ENCODE measurements at places on chromosomes 1 and 21.

GRCh38 chr1:94823116-94823515 lies 3.0 kb downstream of the SLC44A3 start:
- DNase-seq, result no peak

DNA sequence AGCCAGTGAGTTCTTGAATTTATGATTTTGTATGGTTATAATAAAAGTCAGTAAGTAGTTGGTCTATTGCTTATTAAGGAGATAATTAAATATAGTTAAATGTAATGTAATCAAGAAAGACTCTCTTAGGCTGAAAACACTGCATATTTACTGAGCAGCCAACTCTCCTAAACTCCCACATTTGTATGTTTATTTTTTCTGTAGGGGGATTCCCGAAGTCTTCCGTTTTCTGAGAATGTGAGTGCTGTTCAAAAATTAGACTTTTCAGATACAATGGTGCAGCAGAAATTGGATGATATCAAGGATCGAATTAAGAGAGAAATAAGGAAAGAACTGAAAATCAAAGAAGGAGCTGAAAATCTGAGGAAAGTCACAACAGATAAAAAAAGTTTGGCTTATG lies 56.7 kb downstream of the PKN2 start:
- no peak for DNase-seq

DNA sequence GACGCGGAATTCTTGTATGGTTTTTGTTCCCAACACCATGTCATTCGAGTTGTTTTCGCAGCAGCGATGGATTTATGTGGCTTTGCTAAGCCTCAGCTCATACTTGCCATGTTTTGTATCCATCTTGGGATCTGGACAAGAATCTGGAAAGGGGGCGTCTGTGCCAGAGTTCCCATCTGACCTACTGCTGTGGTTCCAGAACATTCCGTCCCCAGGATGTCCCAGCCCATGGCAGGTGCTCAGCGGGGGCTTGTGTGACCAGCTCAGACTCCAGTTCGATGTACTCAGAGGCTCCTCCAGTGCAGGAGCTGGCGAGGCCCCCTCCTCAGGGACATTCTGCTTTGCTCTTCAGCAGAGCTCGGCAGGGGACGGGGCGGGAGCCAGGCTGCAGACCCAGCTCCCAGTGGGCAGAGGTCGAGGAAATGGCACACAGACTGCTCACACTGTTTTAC lies 24.0 kb upstream of the ADARB1 start:
- no peak for DNase-seq

- peak; percentile 53 for DNase-seq
Measured at GRCh38 chr1:37811027-37811655, 3.1 kb upstream of the YRDC start.
